NCI-H524 treated with DMSO at 0.1 percent for 48 hours (cell line): ENCODE measurements at places on chromosomes 3 and 15.

- no peak for DNase-seq
These were observed 4.9 kb downstream of the IVD start for GRCh38 chr15:40410476-40410875.

DNA sequence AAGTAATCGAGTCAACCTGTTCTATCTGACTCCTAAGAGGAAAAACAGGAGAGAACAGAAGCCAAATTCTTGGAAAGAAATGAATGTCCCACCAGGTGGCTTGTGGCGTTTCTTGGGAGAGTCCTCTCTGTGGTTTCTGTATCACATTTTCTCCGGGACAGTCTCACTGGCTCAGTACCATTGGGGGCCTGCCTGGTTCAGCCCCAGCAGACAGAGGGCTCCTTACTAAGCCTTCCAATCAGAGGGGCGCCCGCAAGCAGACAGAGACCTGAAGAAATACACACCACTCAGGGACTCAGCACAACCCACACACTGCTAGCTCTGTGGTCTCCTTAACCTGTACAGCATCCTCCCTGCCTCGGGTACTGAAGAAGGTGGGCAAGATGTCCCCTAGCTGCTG, 302.1 kb downstream of the TLE3 start:
- DNase-seq: no peak

DNA sequence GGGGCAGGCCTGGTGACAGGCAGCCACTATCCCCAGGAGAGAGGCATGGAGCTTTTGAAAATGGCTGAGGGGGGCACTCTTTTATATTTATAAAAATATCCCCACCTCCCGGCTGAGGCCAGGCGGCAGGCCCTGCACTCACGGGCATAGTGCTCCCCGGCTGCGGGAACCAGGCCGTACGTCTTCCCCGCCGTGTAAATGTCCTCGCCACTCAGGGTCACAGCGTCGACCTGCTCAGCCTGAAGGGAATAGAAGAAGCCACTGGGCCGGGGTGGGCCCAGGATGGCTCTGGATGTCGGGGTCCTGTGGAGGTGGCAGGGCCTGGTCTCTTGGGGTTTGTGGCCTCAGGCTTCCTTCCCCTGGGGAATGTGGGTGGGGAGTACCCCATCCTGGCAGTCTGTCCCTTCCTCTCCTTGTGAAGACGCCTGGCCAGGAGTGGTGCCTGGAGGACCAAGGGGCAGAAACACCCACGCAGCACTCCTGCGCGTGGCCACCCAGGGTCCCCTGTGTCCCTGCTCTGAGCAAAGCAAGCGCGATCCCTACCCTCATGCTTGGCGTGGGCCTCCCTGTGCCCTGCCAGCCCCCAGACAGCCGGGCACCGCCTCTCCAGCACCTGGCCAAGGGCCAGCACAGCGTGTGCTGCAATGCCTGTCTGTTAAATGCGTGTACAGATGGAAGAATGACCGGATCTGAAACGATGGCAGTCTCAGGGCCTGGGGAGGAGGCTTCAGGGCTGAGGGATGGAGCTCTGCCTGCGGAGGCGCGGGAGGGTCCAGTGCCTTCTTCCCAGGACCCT, 18.9 kb downstream of the MELTF start:
- DNase-seq: peak; percentile 21

- DNase-seq: no peak
These were observed 22.5 kb downstream of the CHST14 start for GRCh38 chr15:40493089-40493840.

DNA sequence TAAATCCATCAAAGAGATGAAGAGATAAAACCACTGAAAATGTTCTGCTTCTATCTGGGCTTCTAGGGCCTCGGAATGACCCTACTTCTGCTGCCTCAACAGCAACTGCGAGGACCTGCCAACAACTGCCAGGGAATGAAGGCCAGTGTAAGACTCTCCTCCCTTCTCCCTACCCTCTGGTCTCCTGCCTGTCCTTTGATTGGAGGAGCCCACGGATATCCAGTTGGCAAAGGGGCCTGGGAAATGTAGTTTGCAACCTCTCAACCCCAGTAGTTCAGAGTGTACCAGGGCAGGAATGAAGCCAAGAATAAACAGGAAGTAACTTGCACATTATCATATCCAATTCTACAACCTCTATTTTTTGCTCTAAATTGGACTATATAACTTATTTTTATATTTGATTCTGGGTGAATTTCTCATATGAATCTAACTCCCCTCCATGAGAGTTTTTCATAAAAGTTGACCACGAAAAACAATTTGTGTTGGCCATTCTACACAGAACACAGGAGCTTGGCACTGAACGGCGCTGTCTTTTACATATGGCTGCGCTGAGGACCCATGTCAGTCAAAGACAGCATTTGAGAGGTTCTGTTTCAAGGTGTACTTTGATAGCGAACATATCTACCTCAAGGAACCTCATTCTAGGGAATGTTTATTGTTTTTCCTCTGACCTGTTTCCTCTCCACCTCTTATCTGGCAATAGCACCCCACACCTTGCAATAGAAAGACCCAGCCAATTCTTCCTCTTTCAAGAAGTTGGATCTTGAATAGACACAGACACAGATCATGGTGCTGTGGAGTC, 91.1 kb upstream of the RNF7 start:
- DNase-seq: no peak
